H1 (cell line): ENCODE measurements at places on chromosomes 6 and 20. TPM values are rescaled to one million over a fixed set of nuclear protein-coding genes. Genes with fewer than 3 reads are reported as not detected.
A peak's percentile ranks its signal among the peaks of the same experiment; 100 is the strongest.

- H3K4me1 ChIP-seq = no peaks in the 10 kb centered on the region
- DNase-seq = no peak
- H3K36me3 ChIP-seq = no peaks in the 10 kb centered on the region
- H3K27me3 ChIP-seq = no peaks in the 10 kb centered on the region
- no peak overlapping the region for H3K4me3 ChIP-seq
These were observed 106.5 kb downstream of the MAFB start for GRCh38 chr20:40582531-40582930.

DNA sequence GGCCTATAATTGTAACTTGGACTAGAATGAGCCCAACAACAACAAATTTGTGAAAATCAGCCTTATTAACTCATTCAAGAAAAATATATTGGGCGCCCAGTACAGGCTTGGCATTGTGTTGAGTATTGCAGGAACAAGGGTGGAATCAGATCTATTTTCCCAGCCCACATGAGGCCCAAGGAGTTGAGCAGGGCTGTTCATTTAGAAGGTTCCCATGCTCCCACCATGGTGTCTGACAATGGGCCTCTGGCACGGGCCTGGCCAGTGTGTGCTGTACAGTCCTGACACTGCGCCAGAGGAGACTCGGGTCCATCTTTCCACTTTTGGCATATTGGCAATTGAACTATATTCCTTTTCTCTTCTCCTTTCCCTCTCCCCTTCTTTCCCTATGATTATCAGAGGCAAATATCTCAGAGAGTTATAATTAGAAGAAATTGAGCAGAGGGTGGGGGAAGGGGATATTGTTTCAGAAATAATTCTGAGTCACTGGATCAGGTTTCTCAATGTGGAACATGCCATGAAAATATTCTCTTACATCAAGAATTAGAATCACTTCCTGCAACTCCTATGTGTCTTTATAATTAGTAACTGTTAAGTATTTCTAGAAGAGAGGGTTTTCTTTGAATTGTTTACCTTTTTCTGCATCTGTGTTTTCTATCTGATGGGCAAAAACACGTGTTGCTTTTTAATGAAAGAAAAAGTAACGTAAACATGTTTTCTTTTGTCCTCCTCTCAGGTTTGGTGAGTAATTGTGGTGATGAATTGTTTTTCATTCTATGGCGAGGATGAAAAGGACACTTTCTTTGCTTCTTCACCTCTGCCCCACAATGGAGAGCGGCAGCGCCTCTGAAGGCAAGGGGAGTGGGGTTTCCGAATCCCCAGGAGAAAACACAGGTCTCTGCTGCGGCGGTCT is 209.4 kb downstream of the FOXA2 start:
- no peaks in the 10 kb centered on the region for H3K4me1 ChIP-seq
- H3K4me3 ChIP-seq = no peak overlapping the region
- DNase-seq = no peak
- H3K36me3 ChIP-seq = no peaks in the 10 kb centered on the region
- no peaks in the 10 kb centered on the region for H3K27me3 ChIP-seq
- H3K27ac ChIP-seq = no peak overlapping the region

The KHDC1L gene
- not detected in 2 replicates for total RNA-seq

DNA sequence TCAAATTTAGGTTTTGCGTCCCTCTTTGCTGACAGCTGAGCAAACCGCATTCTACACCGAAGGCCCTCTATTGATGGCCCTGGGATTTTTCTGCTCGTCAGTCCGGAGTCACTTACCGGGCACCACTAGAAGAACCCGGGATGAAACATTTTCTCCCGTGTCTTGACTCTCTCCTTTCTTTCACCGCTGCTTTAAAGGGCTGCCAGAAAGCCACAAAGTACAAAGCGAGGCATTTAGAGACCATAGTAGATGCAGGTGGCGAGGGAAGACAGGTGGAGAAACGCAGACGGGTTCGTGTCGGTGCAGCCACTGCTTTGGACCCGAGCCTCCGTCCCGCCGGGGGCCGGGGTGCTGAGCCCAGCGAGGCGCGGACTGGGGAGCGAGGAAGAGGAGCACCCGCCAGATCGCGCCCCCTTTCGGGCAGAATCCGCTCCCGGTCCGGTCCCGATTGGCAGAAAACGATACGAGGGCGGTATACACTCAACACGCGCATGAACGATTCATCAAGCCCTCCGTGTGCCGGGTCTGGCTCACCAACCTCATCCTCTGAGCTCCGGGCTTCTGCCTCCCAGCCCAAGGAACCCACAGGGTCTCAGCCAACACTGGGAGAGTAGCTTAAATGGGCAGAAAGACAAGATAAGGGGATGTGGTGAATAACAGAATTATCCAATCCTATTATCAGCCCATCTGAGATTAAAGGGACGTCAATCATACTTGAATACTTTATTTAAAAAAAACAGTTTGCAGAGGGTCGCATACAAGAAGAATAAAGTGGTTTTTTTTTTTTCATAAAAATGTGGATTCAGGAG is 84.9 kb downstream of the TRIM27 start:
- no peak overlapping the region for H3K27ac ChIP-seq
- DNase-seq = peak; percentile 69
- H3K36me3 ChIP-seq = no peaks in the 10 kb centered on the region
- peak overlapping the region; percentile 82 for H3K4me3 ChIP-seq
- H3K4me1 ChIP-seq = no peaks in the 10 kb centered on the region
- no peaks in the 10 kb centered on the region; the same call in 1 of the 2 replicates for H3K27me3 ChIP-seq

DNA sequence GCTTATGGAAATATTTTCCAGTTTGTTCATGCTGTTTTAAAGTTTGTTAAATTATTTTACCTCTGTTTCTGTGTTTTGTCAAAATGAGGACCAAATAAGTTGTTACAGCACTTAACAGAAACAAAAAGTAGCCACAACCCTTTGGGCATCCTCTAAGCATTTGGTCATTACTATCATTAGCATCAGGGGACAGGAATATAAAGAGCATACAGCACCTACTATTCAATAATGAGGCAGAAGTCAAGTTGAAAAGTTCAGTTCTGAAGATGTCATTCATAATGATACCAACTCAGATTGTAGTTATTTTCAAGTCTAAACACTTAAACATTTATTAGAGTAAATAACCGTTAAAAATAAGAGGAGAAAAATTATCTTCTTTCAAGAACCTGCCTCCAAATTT is 862.3 kb upstream of the FLRT3 start:
- no peaks in the 10 kb centered on the region for H3K4me1 ChIP-seq
- no peak overlapping the region for H3K27ac ChIP-seq
- no peak overlapping the region for H3K4me3 ChIP-seq

The ADGB gene
- total RNA-seq = not detected in 2 replicates

The HLA-DRB5 gene
- 1.0 and 1.4 TPM in 2 replicates for total RNA-seq

DNA sequence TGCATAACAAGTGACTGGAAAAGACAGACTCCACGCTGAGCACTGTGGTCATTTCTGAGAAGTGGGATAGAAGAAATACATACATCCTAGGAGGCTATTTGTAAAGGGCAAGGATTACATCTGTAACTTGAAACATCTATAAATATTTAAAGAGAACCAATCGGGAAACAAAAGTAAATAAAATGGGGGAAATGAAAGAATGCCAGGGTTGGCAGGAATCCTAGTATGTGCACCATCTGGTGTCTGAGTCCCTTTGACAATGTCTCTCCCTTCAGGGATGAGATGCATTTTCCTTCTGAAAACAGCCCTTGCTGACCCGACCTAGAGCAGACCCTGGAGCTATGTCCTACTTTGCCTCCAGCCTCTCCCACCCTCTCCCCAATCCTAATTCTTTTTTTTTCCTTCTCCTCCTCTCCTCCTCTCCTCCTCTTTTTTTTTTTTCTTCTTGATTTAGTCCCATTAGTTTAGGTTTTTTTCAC is 53.2 kb downstream of the VSTM2L start:
- no peaks in the 10 kb centered on the region for H3K27me3 ChIP-seq
- no peaks in the 10 kb centered on the region for H3K36me3 ChIP-seq
- peak; percentile 10 for DNase-seq
- no peaks in the 10 kb centered on the region for H3K4me1 ChIP-seq
- no peak overlapping the region for H3K4me3 ChIP-seq

- H3K4me1 ChIP-seq = peaks cover 3% of the 10 kb centered on the region; the same call in 1 of the 2 replicates
- no peak for DNase-seq
- peaks cover 5% of the 10 kb centered on the region for H3K27me3 ChIP-seq
These were observed 170.0 kb downstream of the GRM4 start for GRCh38 chr6:33975661-33976436.

The MAN1A1 gene
- total RNA-seq = 5.4 TPM in 2 replicates

The C6orf58 gene
- not detected in 2 replicates for total RNA-seq

DNA sequence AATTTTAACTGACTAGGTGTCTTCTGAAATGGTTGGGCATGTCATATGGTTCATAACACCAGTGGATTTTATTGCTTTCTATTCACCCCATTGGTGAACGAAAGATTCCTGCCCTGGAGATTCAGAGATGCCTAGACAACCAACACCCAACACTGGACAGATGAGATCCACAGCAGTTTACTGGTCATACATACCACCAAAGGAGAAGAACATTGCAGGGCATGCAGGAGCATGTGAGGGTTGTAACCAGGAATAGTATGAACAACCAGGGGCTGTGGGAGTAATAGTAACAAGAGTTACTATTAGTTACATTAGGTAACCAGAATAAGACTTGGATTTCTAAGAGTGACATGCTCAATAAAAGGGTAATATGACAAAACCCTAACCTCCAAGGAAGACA is 77.8 kb upstream of the FABP7 start:
- H3K27ac ChIP-seq = no peak overlapping the region
- no peak overlapping the region for H3K4me3 ChIP-seq
- H3K27me3 ChIP-seq = peaks cover 2% of the 10 kb centered on the region
- H3K4me1 ChIP-seq = no peaks in the 10 kb centered on the region
- no peaks in the 10 kb centered on the region for H3K36me3 ChIP-seq
